ENCODE measurements at places on chromosomes 6 and 20. TPM values are rescaled to one million over a fixed set of nuclear protein-coding genes. Genes with fewer than 3 reads are reported as not detected.
A peak's percentile ranks its signal among the peaks of the same experiment; 100 is the strongest.

GRCh38 chr20:33526769-33527168 is 36.9 kb downstream of the CBFA2T2 start:
- no peak for DNase-seq

GRCh38 chr6:80946402-80946801 is 806.1 kb downstream of the TENT5A start:
- no peak for DNase-seq

DNA sequence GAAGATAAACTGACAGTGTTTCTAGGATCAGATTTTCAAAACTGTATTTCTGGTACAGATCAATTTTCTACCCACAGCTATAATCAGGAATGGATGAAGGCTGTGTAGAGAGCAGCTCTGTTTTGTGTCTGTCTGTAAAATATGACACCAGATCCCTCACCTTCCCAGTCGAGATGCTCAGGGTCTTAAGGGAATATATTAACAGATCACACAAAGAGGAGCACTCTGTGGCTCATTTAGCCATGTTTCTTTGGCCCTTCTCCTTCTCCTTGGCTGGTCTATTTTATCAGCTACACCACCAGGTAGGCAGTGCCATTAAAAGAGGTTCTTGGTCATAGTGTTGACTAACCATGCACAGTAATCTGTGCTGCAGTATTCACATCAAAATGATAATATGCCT is 82.6 kb downstream of the PREP start:
- no peak for DNase-seq

- no peak for DNase-seq
Measured at GRCh38 chr6:89360415-89360999, 8.0 kb upstream of the UBE2J1 start.

DNA sequence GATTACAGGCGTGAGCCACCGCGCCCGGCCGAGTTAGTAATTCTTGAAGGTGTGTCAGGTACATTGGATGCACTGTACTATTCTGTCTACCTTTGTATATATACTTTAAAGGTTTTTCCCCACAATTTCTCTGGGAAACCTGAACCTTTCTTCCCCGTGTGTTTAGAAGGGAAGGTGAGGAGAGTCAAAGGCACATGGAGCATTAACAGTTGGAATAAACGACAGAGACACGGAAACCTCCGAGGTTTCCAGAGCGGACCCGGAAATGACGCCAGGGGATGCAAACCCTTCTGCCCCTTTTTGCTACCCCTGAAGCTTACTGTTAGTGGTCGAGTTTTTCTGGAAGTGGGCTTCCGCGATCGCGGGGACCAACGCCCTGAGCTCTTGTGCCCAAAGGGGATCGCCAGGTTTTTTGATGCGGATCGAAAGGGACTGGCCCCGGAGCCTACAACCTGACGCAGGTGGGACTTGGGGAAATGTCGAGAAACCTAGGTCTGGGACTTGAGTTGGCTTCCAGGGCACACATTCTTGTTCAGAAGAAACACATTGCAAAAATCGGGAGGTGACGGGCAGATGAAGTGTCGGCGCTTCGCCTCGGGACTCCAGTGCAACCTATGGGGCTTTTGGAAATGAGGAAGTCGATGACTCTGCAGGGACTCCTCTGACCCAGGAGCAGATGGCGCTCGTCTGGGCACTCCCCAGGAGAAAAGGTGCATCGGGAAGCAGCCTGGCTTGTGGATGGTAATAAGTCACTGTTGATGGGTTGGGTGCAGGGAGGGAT is 218.2 kb downstream of the OR2B2 start:
- no peak for DNase-seq

Gene PYGB
- total RNA-seq: 44.5 TPM

Gene TAB2
- 45.3 TPM for total RNA-seq

- DNase-seq: no peak
Measured at GRCh38 chr6:90793771-90794170, 206.9 kb upstream of the MAP3K7 start.

GRCh38 chr6:163536770-163537169 is 122.3 kb downstream of the QKI start:
- DNase-seq: no peak

Gene RIPPLY2
- total RNA-seq: 2.1 TPM

Gene TAGAP
- 0.27 TPM for total RNA-seq

- no peak for DNase-seq
Measured at GRCh38 chr20:17562804-17563305, 7.0 kb upstream of the DSTN start.

GRCh38 chr20:23148731-23149570 is 62.8 kb upstream of the CD93 start:
- no peak for DNase-seq

Gene GPLD1
- total RNA-seq: 8.4 TPM

GRCh38 chr20:22582386-22582963 is 1.9 kb downstream of the FOXA2 start:
- DNase-seq: peak; percentile 37
